Left lung (tissue), 14 donors: ENCODE measurements at places on chromosomes 13 and 19. TPM values are rescaled to one million over a fixed set of nuclear protein-coding genes. Genes with fewer than 3 reads are reported as not detected.

ZNF540 gene
- 2.3 TPM for total RNA-seq

COX6B2 gene
- 0.24 TPM for total RNA-seq

MUC16 gene
- 1.1 TPM for total RNA-seq

ANGPTL8 gene
- total RNA-seq: not detected

SMIM24 gene
- total RNA-seq: not detected

RFPL4AL1 gene
- total RNA-seq: not detected

YIPF2 gene
- total RNA-seq: 77.6 TPM

- H3K27ac ChIP-seq: no peak overlapping the region
- no peaks in the 10 kb centered on the region for H3K27me3 ChIP-seq
- no peaks in the 10 kb centered on the region for H3K4me1 ChIP-seq
- DNase-seq: no peak
- H3K36me3 ChIP-seq: no peaks in the 10 kb centered on the region
Measured at GRCh38 chr13:41956272-41956671, 4.6 kb downstream of the VWA8 start.

- no peak overlapping the region for H3K27ac ChIP-seq
- no peak overlapping the region for H3K4me3 ChIP-seq
- H3K27me3 ChIP-seq: no peaks in the 10 kb centered on the region
Measured at GRCh38 chr13:100491164-100491842, 97.3 kb downstream of the GGACT start.

- no peak overlapping the region for H3K4me3 ChIP-seq
- no peaks in the 10 kb centered on the region for H3K27me3 ChIP-seq
- H3K36me3 ChIP-seq: no peaks in the 10 kb centered on the region
- peaks cover 4% of the 10 kb centered on the region for H3K4me1 ChIP-seq
- DNase-seq: peak; percentile 65
Measured at GRCh38 chr13:40488869-40489391, 177.5 kb downstream of the FOXO1 start.

- peaks cover 4% of the 10 kb centered on the region for H3K36me3 ChIP-seq
- peaks cover 24% of the 10 kb centered on the region for H3K4me1 ChIP-seq
- DNase-seq: no peak
Measured at GRCh38 chr13:98541191-98541590, 35.7 kb downstream of the STK24 start.

GRCh38 chr13:79992111-79992510, 348.8 kb downstream of the SPRY2 start:
- no peaks in the 10 kb centered on the region for H3K4me1 ChIP-seq
- DNase-seq: no peak
- no peak overlapping the region for H3K4me3 ChIP-seq
- H3K36me3 ChIP-seq: no peaks in the 10 kb centered on the region

DNA sequence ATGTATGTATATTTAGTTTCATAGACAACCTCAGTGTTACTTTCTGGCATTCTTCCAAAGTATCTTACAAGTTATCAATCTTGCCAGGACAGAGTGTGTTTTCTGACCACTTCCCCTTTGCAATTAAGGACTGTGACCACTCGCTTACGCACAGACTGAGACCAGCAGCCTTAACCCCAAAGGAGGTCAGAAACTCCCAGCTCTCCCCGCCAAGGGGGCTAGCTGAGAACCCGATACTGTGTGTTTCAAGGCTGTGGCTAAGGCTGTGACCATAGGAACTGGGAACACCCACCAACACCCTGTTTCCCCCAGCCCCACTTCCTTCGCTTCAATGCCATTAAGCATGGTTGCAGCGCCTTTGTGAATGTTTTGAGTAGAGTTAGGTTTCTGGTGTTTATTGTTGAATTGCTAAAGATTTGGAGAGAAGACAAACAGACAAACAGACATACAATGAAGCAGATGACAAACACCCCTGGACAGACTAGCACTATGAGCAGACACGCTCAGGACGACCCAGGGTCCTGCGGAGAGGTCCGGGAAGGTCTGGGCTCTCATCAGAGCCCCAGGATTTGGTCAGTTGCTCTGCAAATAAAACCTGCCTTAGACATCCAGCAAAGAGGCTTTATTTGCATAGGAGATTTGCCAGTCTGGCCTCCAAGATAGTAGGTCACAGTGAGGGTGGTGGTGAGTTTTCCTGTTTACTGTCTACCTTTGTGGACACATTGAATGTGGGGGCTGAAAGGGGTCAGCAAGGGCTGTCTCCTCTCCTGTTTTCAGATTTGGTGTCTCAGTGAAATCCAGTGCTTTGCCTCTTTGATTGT, 25.0 kb upstream of the TNFSF11 start:
- H3K36me3 ChIP-seq: no peaks in the 10 kb centered on the region
- no peak for DNase-seq
- no peaks in the 10 kb centered on the region for H3K4me1 ChIP-seq
- no peak overlapping the region for H3K27ac ChIP-seq

GRCh38 chr19:18895038-18895823, 727 bp downstream of the CERS1 start:
- H3K4me1 ChIP-seq: peaks cover 16% of the 10 kb centered on the region
- no peak overlapping the region for H3K27ac ChIP-seq
- H3K27me3 ChIP-seq: peaks cover 15% of the 10 kb centered on the region
- no peak for DNase-seq
- no peaks in the 10 kb centered on the region for H3K36me3 ChIP-seq

DNA sequence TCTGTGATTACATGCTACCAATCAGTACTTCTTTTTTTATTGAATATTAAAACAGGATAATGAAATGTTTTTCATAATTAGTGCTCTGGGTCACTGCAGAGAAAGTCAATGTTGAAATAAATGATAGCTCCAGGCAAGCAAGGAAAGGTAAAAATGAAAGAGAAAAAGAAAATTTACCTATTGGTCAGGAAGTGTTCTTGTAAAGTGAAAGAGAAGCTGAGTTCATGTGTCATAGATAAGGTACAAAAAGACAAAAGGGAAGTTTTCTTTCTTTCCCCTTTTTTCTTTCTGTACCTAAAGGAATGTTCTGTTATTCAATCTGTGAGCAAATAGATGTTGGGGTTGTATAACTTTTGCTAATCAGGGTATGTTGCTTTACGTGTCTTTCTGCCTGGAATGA, 197.0 kb downstream of the PCDH9 start:
- no peaks in the 10 kb centered on the region for H3K27me3 ChIP-seq
- no peak overlapping the region for H3K27ac ChIP-seq
- H3K4me1 ChIP-seq: no peaks in the 10 kb centered on the region
- no peaks in the 10 kb centered on the region for H3K36me3 ChIP-seq

DNA sequence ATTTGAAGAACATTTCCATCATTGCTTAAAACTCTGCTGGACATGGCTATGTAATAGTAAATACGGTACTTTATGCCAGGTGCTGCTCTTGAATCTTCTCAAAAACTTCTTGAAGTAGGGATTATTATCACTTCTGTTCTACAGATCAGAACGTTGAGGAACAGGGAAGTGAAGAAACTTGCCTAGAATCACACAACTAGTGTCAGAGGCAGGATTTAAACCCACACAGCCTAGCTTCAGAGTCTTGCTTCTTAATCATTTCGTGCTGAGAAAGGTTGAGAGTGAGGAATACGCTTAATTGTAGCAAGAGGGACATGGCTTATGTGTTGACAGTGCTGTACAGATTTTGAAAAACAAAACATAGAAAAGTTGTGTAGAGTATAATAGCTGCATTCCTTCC, 13.5 kb downstream of the TM9SF2 start:
- H3K36me3 ChIP-seq: peaks cover 22% of the 10 kb centered on the region
- DNase-seq: no peak
- no peak overlapping the region for H3K4me3 ChIP-seq
- no peak overlapping the region for H3K27ac ChIP-seq

DNA sequence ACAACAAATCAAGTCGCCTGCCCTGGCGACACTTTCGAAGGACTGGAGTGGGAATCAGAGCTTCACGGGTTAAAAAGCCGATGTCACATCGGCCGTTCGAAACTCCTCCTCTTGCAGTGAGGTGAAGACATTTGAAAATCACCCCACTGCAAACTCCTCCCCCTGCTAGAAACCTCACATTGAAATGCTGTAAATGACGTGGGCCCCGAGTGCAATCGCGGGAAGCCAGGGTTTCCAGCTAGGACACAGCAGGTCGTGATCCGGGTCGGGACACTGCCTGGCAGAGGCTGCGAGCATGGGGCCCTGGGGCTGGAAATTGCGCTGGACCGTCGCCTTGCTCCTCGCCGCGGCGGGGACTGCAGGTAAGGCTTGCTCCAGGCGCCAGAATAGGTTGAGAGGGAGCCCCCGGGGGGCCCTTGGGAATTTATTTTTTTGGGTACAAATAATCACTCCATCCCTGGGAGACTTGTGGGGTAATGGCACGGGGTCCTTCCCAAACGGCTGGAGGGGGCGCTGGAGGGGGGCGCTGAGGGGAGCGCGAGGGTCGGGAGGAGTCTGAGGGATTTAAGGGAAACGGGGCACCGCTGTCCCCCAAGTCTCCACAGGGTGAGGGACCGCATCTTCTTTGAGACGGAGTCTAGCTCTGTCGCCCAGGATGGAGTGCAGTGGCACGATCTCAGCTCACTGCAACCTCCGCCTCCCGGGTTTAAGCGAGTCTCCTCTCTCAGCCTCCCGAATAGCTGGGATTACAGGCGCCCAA, at the start of gene LDLR:
Gene LDLR (plus strand): TSS at position 210 of the 760 bp plus-strand sequence. CDS start 86 bp downstream, at position 296.
- peaks cover 11% of the 10 kb centered on the region for H3K36me3 ChIP-seq
- peak within 1 kb of the TSS; percentile 75 for H3K4me3 ChIP-seq
- H3K4me1 ChIP-seq: peaks cover 72% of the 10 kb centered on the region
- no peaks in the 10 kb centered on the region for H3K27me3 ChIP-seq

DNA sequence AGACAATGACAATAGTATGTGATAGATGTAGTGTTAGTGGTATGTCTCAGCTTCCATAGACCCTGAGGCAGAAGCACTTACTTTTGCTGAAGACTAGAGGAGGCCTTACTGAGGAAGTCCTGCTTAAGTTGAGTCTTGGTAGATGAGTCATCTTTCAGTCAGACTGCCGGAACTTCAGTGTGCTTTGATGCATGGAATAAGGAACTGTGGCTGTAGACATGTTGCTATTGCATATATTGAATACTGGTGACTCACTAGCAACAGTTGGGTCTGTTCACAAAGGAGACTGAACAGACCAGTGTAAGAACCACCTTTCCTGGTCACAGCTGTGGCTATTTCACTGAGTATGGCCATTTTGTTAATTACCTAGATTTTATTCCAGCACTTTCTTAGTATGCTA, 1000.6 kb downstream of the OLFM4 start:
- no peaks in the 10 kb centered on the region for H3K36me3 ChIP-seq
- no peaks in the 10 kb centered on the region for H3K27me3 ChIP-seq

GRCh38 chr19:55116859-55117662, at the start of gene PPP1R12C:
PPP1R12C (minus strand) TSS chr19:55117637; CDS start chr19:55117543, 94 bp downstream.
- peaks cover 21% of the 10 kb centered on the region for H3K4me1 ChIP-seq
- peak within 1 kb of the TSS; percentile 76 for H3K27ac ChIP-seq
- H3K27me3 ChIP-seq: peaks cover under 1% of the 10 kb centered on the region
- peak within 1 kb of the TSS; percentile 91 for H3K4me3 ChIP-seq
- H3K36me3 ChIP-seq: peaks cover 10% of the 10 kb centered on the region

- no peaks in the 10 kb centered on the region for H3K27me3 ChIP-seq
- no peaks in the 10 kb centered on the region for H3K36me3 ChIP-seq
- peak overlapping the region; percentile 55 for H3K4me3 ChIP-seq
- H3K27ac ChIP-seq: peak overlapping the region; percentile 69
- H3K4me1 ChIP-seq: peaks cover 9% of the 10 kb centered on the region
Measured at GRCh38 chr19:52398081-52398441, 412 bp downstream of the ZNF528 start.

DNA sequence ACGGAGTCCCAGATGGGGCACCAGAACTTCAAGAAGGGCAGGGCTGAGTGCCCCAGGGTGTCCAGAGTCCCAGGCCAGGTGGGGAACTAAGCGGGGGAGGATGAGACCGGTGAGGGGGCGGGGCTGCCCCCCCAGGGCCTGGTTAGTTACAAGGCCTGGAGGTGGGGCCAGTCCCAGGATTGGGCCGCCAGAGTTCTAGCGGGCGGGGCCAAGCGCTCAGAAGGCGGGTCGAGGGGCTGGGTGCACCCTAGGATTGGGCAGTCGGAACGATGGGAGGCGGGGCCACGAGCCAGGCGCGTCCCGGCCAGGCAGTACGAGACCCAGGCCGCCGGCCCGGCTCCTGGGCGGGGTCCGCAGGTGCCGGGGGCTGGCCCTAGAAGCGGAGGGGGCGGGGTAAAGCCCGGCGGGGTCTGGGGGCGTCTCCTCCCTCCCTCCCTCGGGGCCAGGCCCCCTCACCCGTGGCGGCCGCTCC, 571 bp downstream of the ZNF653 start:
- H3K4me3 ChIP-seq: peak overlapping the region; percentile 90
- H3K27ac ChIP-seq: peak overlapping the region; percentile 98
- peak; percentile 98 for DNase-seq
- H3K4me1 ChIP-seq: peaks cover 3% of the 10 kb centered on the region
- no peaks in the 10 kb centered on the region for H3K36me3 ChIP-seq

DNA sequence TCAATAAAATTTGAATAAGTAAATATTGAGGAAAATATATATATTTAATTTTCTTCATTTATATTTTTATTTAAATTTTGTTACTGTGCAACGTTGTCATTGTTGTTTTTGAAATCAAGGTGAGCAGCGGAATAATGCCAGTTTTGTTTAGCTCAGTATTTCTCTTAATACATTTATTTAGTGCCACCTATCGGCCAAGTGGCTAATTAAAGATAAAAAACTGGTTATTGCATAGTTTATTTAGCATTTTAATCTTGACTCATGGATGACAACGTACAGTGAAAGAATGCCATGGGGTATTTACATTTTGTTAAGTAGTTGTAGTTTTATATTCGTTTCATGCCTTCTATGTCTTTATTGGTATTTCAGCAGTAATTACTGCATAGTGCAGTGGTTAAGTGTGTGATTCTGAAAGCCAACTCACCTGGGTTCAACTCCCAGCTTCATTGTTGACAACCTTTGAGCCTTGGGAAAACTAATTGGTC, 265.9 kb downstream of the MYO16 start:
- H3K4me1 ChIP-seq: no peaks in the 10 kb centered on the region
- H3K36me3 ChIP-seq: no peaks in the 10 kb centered on the region
- H3K4me3 ChIP-seq: no peak overlapping the region

- H3K4me1 ChIP-seq: peaks cover 50% of the 10 kb centered on the region
- H3K27me3 ChIP-seq: no peaks in the 10 kb centered on the region
- peaks cover 10% of the 10 kb centered on the region for H3K36me3 ChIP-seq
- peak overlapping the region; percentile 73 for H3K4me3 ChIP-seq
- DNase-seq: no peak
Measured at GRCh38 chr19:10193790-10194499, 808 bp downstream of the DNMT1 start.

- peaks cover 4% of the 10 kb centered on the region for H3K36me3 ChIP-seq
- peaks cover 4% of the 10 kb centered on the region for H3K4me1 ChIP-seq
- no peak for DNase-seq
- no peak overlapping the region for H3K4me3 ChIP-seq
- H3K27ac ChIP-seq: no peak overlapping the region
Measured at GRCh38 chr13:32430018-32430747, 2.3 kb upstream of the N4BP2L1 start.

DNA sequence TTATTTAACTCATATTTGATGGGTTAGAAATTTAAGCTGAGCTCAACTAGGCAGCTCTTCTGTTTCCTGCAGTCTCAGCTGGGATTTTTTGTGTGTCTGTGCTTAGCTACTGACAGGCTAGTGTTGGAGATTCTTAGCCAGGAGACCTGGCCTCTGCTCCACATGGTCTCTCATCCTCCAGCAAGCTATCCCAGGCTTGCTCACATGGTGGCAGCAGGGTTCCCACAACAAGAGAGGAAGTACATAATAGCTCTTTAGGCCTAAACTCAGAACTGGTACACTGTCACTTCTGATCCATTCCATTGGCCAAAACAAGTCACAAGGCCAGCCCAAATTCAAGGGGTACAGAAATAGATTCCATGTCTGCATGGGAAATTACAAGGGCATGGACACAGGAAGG, 406.2 kb downstream of the SUCLA2 start:
- no peak overlapping the region for H3K27ac ChIP-seq
- no peaks in the 10 kb centered on the region for H3K27me3 ChIP-seq
- H3K4me3 ChIP-seq: no peak overlapping the region
